ENCODE measurements at places on chromosomes 11 and 22.

GRCh38 chr11:121889186-121889585 lies 226.8 kb downstream of the BLID start:
- no peak for DNase-seq

GRCh38 chr11:80873310-80873999 lies 1432.6 kb upstream of the TENM4 start:
- DNase-seq, result no peak

DNA sequence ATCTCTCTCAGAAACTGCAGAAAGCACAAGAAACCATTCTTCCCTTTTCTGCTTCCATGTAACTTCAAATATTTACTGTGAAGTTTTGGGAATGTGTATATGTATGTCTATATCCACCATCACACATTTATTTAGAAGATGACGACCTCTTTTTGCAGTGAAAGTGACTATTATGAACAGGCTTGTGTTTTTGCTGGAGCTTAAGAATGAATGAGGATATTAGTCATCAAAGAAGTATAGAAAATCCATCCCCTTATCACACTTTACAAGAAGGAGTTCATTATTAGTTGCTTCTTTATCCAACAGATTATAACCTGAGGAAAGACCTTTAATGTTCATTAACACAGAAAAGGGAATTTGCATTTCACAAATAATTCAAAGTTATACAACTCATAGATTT lies 21.1 kb upstream of the SLC5A12 start:
- DNase-seq, result no peak

GRCh38 chr22:33573479-33573878 lies 346.8 kb downstream of the LARGE1 start:
- DNase-seq, result no peak

- DNase-seq, result no peak
These were observed 48.4 kb downstream of the CHST1 start for GRCh38 chr11:45616802-45617549.

DNA sequence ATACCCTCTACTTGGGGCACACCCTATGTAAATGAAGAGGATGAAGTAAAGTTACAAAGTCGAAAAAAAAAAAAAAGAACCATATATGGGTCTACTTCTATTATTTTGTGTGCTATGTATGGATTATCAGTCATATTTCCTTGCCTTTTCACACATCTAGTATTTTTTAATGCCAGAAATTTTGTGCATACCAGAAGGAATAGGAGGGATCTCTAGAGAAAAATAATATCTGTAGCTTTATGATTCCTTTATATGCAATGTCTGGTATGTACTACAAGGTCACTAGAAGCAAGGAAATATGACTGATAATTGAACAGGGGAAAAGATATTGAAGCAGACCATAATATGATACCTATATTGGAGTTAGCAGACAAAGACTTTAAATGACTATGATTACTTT lies 713.4 kb downstream of the OPCML start:
- DNase-seq, result no peak

- DNase-seq, result peak; percentile 88
These were observed 1.1 kb upstream of the TTLL1 start for GRCh38 chr22:43090130-43090789.

DNA sequence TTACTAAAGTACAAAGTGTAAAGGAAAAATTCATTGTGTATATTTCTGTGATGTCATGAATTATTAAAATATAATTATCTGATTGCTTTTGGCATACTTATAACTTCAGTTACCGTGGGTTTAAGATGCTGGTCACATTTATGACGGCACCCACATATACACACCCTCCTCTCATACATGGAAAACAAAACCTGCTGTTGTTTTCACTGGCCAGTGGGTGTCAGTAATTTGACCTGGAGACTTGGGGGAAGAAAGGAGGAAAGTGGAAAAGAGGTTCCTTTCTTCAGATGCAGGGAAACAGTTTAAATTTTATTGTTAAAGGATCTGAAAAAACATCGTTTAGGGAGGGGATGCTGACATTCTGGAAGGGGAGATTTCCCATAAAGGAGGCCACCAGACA lies 742 bp upstream of the BBOX1 start:
- DNase-seq, result no peak

- peak; percentile 67 for DNase-seq
These were observed 4.6 kb downstream of the CASTOR1 start for GRCh38 chr22:30284666-30285065.

- no peak for DNase-seq
These were observed 32.7 kb upstream of the SHANK2 start for GRCh38 chr11:71285111-71285510.

DNA sequence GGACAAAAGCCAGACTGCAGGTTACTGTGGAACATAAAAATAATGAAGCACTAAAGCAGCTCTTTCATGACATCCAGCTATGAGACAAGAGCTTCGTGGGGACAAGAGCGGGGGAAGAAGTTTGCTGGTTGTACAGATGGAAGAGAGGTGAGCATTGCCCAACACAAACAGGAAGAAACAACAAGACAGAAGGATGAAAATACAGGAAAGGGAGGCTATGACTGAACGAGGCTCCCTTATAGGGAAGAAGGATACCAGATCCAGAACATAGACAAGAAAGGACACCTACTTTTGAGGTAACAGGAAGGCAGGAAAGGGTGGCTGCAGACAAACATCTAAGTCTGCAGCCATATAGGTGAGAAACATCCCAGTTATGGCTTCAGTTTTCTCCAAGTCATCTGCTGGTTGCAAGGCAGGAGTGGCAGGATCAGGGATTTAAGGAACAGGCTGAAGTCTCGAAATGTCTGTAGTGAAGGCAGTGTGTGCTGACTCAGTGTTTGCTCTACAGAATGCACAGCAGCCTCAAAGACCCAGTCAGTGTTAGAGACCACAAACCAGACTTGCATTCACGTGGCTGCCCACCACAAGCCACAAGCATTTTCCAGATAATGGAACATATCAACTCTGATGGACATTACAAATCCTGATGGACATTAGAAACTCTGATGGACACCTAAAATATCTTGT lies 1.9 kb downstream of the CLTCL1 start:
- DNase-seq, result peak; percentile 11

GRCh38 chr22:46159777-46160176 lies 9.5 kb downstream of the PPARA start:
- no peak for DNase-seq
